ENCODE measurements at places on chromosomes 1 and 21.

DNA sequence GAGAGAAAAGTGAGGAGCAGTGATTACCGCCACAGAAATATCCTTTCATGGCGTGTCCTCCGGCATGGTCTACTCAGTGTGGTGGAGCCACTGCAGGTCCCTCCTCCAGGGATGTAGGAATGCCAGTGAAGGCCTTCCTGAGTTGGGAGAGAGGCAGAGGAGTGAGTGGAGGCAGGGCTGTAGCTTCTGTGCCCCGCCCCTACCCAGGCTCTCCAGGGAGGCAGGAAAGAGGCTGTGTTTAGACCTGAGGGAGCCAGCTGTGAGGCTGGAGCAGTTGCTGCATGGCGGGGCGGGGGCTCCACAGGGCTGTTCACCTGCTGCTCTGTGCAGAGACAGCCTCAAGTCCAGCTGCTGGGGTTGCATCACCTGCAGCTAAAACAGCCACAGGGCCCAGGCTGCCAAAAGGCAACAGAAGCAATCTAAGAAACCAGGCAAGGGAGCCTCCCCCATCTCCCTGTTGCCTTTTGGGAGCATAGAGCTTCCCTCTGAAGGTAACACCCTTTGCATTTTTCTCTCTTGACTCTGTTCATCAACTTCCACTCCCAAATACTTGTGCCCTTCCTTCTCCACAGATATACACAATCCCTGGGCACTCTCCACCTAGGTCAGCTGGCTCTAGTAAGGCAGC, 801 bp upstream of the ANXA9 start:
- peaks cover 14% of the 10 kb centered on the region for H3K4me1 ChIP-seq
- no peak overlapping the region for H3K27ac ChIP-seq
- no peak overlapping the region for H3K4me3 ChIP-seq
- no peaks in the 10 kb centered on the region for H3K36me3 ChIP-seq
- no peak for DNase-seq

- DNase-seq = no peak
- H3K27ac ChIP-seq = no peak overlapping the region
- no peaks in the 10 kb centered on the region for H3K36me3 ChIP-seq
Observed at GRCh38 chr1:112849425-112850033, 106.5 kb downstream of the SLC16A1 start.

DNA sequence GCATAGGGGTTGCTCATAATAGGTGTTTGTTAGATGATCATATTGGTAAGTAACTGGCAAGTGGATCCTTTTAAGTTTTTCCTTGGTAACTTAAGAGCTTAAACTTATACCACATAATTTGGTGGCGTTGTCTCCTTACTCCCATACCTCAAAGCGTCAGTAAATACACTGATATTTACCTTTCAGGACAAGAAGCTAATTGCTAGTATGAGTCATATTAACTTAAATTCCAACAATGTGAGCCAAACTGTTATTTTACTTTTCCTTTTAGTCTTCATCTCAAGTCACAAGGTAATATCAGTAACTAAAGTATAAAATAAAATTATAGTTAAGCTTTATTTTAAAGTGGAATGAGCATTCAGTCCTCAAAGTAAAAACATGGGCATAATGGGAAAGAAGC, 9.0 kb upstream of the SH3GLB1 start:
- H3K4me1 ChIP-seq = peaks cover 2% of the 10 kb centered on the region
- no peaks in the 10 kb centered on the region for H3K36me3 ChIP-seq
- no peak overlapping the region for H3K4me3 ChIP-seq
- no peak for DNase-seq

DNA sequence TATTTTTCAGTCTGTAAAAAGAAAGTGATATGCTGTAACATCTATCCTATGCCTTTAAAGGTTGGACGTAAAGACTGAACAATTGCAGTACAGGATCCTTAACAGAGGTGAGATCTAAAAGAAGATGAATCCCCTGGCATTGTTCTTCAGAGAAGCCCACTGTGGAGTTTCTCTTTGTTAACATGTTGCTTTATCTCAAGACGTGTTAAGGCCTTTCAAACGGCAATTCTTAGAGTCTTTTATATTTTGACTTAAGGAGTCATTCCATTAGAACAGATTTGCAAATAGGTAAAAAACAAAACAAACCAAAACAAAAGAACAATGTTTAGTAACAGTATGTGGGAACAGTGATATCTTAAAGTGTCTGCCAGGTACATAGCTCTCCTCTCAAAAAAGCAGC, 225.1 kb upstream of the ZP4 start:
- H3K4me3 ChIP-seq = no peak overlapping the region
- no peak for DNase-seq
- no peaks in the 10 kb centered on the region for H3K27me3 ChIP-seq
- no peak overlapping the region for H3K27ac ChIP-seq

DNA sequence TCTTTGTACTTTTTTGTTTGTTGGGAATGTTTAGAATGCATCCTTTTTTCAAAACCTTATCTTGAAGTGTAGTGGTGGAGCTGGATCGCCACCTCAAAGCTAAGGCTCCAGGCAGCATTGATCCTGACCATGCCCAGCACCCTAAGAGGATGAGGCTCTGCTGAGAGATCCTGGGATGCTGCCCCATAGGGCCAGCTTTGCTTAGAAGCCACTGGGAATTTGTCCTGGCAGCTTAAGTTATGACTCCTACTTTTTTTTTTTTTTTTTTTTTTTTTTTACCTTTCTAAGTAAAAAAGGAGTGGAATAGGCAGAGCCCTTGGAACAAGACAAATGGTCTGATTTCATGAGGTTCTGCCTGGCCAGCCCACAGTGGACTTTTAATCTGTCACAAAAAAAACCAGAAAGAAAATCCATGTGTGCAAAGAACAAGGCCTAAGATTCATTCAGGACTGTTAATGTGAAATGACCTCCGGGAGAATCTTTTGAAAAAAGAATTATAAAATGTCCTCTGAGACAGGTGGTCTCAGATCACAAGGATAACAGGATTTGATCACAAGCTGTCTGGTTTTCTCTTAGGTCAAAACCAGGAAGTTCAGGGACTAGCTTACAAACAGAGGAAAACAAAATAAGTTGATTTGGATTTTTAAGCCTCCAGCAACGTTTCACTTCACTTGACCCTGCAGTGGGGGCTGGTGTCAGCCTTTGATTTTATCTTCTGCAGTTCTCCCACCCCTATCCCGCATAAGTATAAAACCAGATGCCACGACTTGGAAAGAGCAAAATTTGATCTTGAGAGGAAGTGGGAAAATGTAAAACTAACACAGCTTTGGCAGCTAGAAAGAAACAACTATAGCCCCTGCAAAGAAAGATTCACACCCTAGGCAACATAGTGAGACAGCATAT, 25.9 kb upstream of the RAP1A start:
- peak overlapping the region; percentile 76 for H3K27ac ChIP-seq
- peak overlapping the region; percentile 59 for H3K4me3 ChIP-seq
- H3K4me1 ChIP-seq = peaks cover 39% of the 10 kb centered on the region

GRCh38 chr1:221994939-221995338, 253.1 kb upstream of the DUSP10 start:
- H3K4me1 ChIP-seq = peaks cover 3% of the 10 kb centered on the region
- H3K27me3 ChIP-seq = no peaks in the 10 kb centered on the region
- no peak for DNase-seq
- H3K4me3 ChIP-seq = no peak overlapping the region

DNA sequence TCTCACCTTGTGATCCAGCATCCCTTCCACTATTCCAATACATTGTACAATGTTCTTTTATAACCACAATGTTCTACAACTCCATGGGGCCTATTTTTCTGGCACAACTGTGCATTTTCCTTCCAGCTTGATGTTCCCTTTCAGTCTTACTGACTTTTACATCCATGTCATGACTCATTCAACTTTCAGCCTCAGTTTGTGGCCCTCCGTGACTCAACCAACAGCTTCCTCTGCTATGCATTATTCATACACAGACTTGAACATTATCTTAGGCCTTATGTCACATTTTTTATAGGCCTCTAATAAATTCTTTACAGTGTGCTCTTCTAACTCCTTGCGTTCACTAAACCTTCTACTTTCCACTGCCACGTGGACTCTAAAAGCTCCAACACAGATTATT, 119.4 kb upstream of the PRMT6 start:
- H3K4me3 ChIP-seq = no peak overlapping the region
- DNase-seq = no peak
- no peaks in the 10 kb centered on the region for H3K36me3 ChIP-seq
- H3K27me3 ChIP-seq = peaks cover 1% of the 10 kb centered on the region
- no peaks in the 10 kb centered on the region for H3K4me1 ChIP-seq

DNA sequence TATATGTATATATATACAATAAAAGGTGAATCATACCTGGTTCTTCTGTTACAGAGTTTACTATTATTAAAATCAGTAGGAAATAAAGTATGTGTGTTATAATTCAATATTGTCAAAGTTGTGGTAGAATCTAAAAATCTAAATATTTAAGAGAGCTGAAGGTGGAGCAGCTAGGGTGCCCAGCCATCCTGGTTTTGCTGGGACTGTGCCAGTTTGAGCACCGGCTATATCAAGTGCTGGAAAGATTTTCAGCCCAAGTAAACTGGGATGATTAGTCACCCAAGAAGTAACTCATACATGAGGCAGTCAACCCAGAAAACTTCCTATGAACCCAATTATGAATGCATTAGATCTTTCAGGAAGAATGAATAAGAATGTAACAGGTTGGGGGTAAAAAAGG, 16.9 kb upstream of the KRTAP19-5 start:
- H3K4me3 ChIP-seq = no peak overlapping the region
- H3K27ac ChIP-seq = no peak overlapping the region
- no peaks in the 10 kb centered on the region for H3K36me3 ChIP-seq
- no peaks in the 10 kb centered on the region for H3K27me3 ChIP-seq
- no peak for DNase-seq
- no peaks in the 10 kb centered on the region for H3K4me1 ChIP-seq

GRCh38 chr21:39867198-39867650, at the start of gene PCP4:
PCP4 (plus strand) TSS chr21:39867438; CDS start chr21:39867502, 64 bp downstream.
- no peak for DNase-seq
- no peaks in the 10 kb centered on the region for H3K36me3 ChIP-seq
- H3K27ac ChIP-seq = no peak within 1 kb of the TSS
- H3K4me1 ChIP-seq = no peaks in the 10 kb centered on the region
- H3K27me3 ChIP-seq = no peaks in the 10 kb centered on the region

GRCh38 chr1:213613549-213613948, 374.2 kb upstream of the PROX1 start:
- H3K27ac ChIP-seq = no peak overlapping the region
- H3K4me3 ChIP-seq = no peak overlapping the region
- no peak for DNase-seq
- H3K27me3 ChIP-seq = no peaks in the 10 kb centered on the region
- no peaks in the 10 kb centered on the region for H3K36me3 ChIP-seq

GRCh38 chr21:26388731-26389231, 184.3 kb downstream of the CYYR1 start:
- H3K27me3 ChIP-seq = peaks cover 2% of the 10 kb centered on the region
- no peaks in the 10 kb centered on the region for H3K36me3 ChIP-seq
- H3K4me1 ChIP-seq = no peaks in the 10 kb centered on the region
- no peak overlapping the region for H3K4me3 ChIP-seq

DNA sequence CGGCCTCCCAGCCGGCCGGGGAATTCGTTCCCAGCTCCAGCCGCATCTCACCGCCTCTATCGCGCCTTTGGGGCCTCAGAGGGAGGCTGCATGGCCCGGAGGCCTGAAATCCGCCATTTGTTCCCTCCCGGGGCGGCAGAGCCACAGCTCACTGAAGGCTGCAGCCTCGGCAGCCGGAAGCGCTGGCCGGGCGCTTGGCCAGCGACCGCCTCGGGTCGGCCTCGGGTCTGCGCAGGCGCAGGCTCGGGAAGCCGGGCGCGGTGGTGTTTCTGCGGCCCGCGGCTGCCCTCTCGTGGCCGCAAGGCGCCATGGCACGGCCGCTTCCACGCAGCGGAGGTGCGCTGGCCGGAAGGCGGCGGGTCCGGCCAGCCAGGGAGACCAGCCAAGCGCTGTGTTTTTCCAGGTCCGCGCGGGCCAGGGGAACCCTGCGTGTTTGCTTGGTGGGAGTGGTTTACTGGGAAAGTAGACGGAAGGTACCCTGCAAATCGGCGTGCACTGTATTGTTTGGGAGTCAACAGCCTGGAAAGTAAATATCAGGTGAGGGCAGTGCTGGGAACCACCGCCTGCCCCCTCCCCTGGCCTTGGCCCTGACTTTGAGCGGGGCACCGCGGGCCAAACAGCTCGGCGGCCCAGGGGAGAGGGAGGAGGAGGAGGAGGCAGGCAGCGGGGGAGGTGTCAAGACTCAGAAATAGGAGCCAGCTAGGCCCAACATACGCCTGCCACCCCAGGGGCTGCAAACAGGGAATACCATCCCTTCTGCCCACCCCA, 52.7 kb upstream of the CD34 start:
- H3K4me1 ChIP-seq = peaks cover 10% of the 10 kb centered on the region
- H3K27ac ChIP-seq = no peak overlapping the region
- DNase-seq = peak; percentile 93
- no peaks in the 10 kb centered on the region for H3K36me3 ChIP-seq

DNA sequence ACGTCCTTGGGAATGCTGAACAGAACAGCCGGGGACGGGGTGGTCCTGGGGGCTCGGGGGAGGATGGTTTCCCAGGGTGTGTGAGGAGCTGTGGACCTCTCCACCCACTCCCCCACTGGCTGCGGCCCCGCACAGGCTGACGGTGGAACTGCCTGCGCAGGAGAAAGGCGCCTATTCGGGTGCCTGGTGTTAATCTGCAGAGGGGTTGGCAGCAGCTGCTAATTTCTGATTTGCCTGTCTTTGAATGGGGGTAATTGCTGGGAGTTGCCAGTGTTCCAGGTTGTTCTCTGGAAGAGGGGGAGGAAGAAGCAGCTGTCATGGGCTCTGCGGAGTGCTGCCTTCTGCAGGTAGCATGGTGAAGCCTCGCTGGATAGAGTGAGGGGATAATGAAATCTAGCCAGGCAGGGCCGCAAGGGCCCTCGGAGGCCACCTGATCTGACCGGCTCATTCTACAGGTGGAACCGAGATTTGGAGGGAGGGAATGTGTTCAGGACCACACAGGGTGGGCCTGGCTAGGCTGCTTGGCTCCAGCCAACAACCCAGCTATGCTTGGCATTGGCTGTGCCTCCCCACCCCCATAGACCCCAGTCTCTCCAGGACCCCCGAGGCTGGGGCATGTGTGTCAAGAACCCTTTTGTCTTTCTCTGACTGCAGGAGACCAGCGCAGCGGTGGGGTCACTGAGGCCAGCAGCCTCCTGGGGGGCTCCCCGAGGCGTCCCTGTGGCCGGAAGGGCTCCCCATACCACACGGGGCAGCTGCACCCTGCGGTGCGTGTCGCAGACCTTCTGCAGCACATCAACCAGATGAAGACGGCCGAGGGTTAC, 67.1 kb downstream of the PTPRU start:
- H3K27ac ChIP-seq = no peak overlapping the region
- no peak overlapping the region for H3K4me3 ChIP-seq
- peaks cover 11% of the 10 kb centered on the region for H3K27me3 ChIP-seq
- H3K4me1 ChIP-seq = no peaks in the 10 kb centered on the region
- DNase-seq = no peak

Data from memory B cell (primary cell).